Mesangial cell (primary cell): ENCODE measurements at places on chromosomes 11 and 22. TPM values are rescaled to one million over a fixed set of nuclear protein-coding genes. Genes with fewer than 3 reads are reported as not detected.

PIH1D2 gene
- 0.51 and 0.98 TPM in 2 replicates for total RNA-seq

ANKRD42 gene
- total RNA-seq, result 3.7 and 5.7 TPM in 2 replicates

CRYBB2 gene
- not detected in 2 replicates for total RNA-seq

CCDC81 gene
- total RNA-seq, result 0.76 and 0.81 TPM in 2 replicates

HORMAD2 gene
- 0.51 TPM in 1 of 2 replicates, not detected in the other for total RNA-seq

YPEL1 gene
- total RNA-seq, result 3.3 and 5.3 TPM in 2 replicates

PLXNB2 gene
- 241 and 564 TPM in 2 replicates for total RNA-seq

MRGPRF gene
- total RNA-seq, result 3.6 and 5.6 TPM in 2 replicates

CPT1B gene
- total RNA-seq, result 1.9 TPM in 1 of 2 replicates, not detected in the other

CHADL gene
- 8.1 TPM in 1 of 2 replicates, not detected in the other for total RNA-seq
